Kidney epithelial cell (primary cell): ENCODE measurements at places on chromosomes 3 and 15.
A peak's percentile ranks its signal among the peaks of the same experiment; 100 is the strongest.

DNA sequence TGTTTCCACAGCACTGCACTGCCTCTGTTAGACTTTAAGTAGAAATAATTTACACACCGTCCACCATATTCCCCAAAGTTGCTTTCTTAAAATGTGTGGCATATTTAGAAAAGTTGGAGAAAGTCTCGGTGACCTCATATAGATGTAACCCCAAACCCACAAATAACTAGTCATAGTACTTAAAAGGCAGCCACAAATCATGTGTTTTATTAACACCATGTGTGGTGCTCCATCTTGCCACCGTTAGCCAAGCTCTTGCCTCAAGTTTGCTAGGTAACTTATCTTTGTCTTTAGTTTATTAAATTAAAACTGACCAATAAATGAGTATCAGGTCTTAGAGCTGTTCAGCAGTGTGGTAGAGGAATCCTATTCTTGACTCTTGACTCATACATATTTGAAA lies 257.9 kb downstream of the UBE2E2 start:
- DNase-seq, result no peak

DNA sequence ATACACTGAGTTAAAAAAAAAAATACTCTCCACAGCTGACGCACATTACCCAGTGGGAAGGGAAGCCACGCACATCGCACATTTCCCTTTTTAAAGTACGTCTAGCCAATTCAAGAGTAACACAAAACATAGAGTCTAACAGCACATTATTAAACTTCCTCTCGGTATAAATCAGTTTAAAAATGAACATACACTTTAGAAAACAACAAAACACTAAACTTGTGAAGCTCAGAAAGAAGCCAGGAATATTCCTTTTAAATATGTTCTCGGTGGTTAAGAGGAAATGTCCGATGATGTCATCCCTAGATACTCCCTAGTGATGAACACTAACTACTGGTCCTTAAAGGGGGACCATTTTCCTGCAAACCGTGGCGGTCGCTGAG lies 721 bp downstream of the MYEF2 start:
- peak; percentile 34 for DNase-seq

GRCh38 chr3:46293035-46293724 lies 50.9 kb downstream of the CCR3 start:
- no peak for DNase-seq

DNA sequence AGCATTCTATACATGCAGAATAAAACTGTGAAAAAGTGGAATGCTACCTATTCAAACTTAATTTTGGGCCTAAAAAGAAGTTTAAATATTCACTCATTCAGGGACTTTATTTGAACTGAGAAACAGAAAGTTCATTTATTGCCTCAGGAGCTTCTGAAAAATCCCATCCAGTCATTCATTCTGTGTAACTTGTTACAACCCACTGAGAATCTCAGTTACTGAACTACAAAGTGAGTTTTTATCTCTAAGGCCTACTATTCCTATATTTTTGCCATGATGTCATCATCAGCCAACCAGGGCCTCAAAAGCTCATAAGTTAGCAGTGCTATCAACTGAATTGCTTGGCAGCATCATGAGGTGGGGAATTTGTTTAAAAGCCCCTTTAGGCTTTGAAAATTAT lies 98.0 kb upstream of the BOC start:
- DNase-seq, result no peak

DNA sequence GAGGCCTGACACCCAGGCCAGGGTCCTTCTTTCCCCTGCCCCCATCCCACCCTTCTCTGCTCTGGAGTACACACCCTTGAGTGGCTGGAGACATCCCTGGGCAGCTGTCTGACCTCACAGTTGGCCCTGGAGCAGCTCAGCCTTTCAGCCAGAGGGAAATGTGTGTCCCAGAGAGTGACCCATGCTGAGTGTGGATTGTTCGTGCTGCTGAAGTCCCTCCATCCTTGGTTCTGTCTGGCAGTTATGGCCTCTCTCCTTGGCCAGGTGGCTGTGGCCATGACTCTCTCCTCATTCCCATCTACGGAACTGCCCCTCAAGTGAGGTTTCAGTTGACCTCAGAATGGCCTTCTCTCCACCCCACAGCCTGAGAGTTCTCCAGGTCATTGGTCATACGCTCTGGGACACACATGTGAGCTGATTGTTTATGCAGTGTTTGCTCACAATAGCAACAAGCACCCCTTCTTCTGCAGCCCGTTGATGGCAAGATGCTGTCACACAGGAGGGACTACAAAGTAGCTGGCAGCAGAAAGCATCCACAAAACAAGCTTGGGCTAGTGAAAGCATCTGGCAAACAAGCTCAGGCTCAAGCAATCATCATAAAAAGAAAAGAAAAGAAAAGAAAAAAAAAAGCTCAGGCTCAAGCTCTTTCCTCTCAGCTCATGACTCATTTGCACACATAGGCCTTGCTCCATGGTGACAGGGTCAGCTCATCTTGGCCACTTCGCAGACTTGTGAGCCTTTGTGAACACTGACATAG lies 55.3 kb upstream of the ITGA11 start:
- no peak for DNase-seq

DNA sequence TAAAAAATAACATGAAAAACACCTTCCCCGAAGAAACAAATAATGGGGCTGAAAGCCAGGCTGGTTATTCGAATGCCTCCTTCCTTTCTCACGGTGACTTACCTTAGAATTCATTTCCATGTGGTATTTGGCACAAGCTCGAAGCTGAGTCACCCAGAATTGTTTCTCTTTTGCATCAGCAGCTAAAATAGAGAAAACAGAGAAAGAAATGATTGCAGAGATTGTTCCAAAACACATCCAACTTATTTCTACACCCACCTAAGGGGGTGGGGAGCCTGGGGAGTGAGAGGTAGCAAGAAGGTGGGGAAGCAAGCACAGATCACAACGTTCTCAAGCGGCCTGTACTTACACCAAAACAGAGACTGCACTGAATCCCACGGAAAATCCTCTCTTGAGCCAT lies 104.7 kb downstream of the OSBPL10 start:
- DNase-seq, result peak; percentile 77

- DNase-seq, result no peak
Measured at GRCh38 chr3:9881441-9881840, 1.4 kb upstream of the CIDEC start.

DNA sequence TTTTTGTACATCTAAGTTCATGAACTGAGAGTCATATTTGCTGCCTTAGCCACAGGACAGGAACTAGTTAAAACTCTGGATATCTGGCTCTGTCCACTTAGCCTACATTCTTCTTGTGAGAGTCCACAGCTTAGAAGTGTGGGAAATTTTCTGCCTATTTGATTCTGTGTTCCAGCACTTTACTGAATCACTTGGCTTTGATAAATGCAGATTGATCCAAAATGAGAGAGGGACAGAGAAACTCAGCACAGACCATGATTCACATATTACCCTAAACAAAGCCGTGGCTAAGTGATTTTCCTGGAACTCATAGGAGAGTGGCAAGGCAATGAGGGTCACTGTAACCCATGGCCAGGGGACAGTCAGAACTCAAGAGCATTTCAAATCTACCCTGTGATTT lies 87.5 kb upstream of the CADPS start:
- no peak for DNase-seq
